D721Med (cell line): ENCODE measurements at places on chromosomes 1 and 21.
A peak's percentile ranks its signal among the peaks of the same experiment; 100 is the strongest.

DNA sequence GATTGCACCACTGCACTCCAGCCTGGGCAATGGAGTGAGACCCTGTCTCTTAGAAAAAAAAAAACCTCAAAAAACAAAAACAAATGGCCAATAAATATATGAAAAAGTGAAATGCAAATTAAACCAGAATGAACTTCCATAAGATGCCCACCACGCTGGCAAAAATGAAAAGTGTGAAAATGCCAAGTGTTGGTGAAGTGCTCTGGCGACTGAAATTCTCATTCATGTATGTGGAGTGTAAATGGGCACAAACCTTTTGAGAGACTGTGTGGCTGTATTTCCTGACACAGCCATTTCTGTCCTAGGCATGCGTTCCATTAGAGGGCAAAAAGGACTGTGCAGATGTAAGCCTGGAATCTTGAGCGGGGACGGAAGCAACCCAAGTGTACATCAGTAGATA is 18.3 kb downstream of the YBEY start:
- no peak for DNase-seq

DNA sequence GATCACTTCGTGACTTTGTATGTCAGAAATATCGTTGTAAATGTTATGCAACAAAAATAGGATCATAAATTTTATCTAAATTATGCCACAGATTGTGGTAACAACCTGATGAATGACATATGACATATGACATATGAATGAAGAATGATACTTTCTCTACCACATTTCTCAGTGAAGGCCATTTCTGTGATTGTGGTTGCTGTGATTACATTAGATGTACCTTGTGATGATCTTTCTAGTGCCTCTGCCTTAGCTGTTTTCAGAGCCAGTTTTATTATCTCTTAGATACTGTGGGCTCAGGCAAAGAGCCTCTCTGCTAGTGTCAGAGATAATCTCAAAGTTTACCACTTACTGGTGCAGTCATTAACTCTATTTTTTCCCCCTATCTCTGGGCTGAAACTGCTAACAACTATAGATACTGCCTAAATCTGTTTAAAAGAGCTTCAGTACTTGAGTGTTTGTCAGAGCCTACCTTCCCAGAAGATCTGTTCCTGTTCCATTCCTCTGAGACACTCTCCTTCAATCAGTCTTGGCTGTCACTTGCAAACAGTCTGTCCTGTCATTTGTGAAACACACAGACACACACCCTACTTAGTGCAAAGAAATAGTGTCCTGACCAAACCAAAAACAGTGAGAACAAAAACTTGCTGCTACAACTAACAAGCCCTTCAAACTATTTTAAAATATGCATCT is 55.5 kb downstream of the HMCN1 start:
- DNase-seq: no peak

GRCh38 chr1:79323239-79324025 is 316.9 kb upstream of the ADGRL4 start:
- DNase-seq: no peak

GRCh38 chr1:202860744-202861419 is 28.1 kb downstream of the RABIF start:
- no peak for DNase-seq

GRCh38 chr1:117017062-117017461 is 15.5 kb downstream of the CD101 start:
- no peak for DNase-seq

DNA sequence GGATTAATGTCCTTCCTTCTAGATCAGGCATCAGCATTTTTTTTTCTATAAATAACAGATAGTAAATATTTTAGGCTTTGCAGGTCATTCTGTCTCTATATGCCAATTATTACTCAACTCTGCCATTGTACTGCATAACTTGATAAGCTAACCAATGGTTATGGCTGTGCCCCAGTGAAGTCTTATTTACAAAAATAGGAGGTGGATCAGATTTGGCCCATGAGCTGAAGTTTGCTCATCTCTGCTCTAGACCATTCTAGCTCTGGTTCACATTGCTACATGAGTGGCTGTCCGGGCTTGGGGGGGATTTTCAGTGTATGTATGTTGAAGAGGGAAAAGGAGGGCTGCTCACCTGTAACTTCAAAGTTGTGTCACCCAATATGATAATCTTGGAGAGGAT is 10.1 kb downstream of the RAB7B start:
- DNase-seq: no peak

- no peak for DNase-seq
These were observed 258.8 kb upstream of the NCAM2 start for GRCh38 chr21:20739421-20739820.

- no peak for DNase-seq
These were observed 13.3 kb downstream of the FAM151A start for GRCh38 chr1:54610048-54610447.

- no peak for DNase-seq
These were observed 111.6 kb downstream of the SPSB1 start for GRCh38 chr1:9404117-9404914.

DNA sequence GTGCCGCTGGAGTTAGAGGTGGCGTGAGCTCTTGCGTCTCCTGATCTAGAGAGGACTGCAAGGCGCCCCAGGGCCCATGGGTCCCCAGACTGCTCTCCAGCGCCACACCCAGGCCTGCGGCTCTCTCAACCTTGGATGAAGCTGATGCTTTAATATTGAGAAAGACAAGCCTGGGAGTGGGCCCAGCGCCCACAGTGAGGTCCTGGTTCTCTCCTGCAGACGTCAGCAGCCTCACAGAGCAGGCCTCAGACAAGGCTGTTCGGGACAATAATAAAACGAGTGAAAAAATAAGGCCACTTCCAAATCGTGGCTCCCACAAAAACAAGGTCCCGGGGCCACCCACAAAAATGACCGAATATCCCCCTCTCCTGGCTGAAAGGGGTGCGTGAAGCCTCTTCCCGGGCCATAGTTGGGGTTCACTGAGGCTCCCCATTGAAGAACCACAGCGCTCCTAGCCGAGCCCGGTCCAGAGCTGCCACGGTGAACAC is 6.0 kb upstream of the DNMT3L start:
- no peak for DNase-seq

- DNase-seq: no peak
These were observed 80.8 kb upstream of the POU3F1 start for GRCh38 chr1:38127428-38127827.

DNA sequence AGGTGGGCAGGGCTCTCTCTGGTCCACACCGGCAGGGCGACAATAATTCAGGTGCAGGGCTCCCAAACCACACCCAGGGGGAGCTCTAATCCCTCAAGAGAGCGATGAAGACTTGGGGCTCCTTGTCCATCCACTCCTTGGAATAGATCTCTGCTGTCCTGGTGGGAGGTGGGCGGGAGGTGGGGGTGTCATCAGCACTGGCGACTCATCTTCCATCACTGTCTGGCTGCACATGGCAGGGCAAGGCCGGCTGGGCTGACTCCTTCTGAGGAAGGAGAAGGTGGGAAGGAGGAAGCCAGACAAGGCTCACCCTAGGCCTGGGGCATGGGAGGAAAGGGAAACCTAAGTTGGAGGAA is 29.3 kb downstream of the TNNT2 start:
- DNase-seq: peak; percentile 70

DNA sequence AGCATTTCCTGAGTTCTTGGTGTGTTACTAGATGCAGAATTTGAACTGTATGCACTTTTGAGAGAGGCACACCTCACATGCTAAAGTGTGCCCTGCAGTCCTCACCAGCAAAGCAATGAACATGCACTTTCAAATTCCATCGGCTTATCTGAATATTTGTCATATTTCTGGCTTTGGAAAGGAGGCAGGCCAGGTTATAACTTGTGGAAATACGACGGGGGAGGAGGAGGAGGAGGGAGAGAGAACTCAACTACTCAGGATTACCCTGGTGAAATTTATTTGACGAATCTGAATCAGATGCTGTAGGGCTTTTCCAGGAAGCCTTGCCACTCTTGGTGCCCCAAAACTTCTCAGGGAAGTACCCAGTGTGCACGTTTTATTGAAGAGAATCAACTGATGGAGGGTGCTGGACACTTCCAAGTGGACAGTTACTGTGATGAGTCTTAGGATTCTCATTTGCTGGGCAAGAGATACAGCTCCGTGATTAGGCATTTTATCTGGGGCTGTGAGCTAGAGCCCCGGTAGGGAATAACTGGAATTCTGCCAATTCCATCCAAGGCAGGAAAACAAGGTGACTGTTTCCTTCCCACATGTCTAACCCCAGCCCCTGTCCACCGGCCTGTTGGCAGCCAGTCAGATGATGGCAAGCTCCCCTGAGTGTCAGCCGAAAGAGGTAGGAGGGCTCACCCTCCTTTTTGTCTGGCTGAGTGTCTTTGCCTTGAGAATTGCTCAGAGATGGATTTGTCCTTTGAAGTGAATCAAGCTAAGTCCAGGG is 3.8 kb downstream of the PDPN start:
- no peak for DNase-seq

DNA sequence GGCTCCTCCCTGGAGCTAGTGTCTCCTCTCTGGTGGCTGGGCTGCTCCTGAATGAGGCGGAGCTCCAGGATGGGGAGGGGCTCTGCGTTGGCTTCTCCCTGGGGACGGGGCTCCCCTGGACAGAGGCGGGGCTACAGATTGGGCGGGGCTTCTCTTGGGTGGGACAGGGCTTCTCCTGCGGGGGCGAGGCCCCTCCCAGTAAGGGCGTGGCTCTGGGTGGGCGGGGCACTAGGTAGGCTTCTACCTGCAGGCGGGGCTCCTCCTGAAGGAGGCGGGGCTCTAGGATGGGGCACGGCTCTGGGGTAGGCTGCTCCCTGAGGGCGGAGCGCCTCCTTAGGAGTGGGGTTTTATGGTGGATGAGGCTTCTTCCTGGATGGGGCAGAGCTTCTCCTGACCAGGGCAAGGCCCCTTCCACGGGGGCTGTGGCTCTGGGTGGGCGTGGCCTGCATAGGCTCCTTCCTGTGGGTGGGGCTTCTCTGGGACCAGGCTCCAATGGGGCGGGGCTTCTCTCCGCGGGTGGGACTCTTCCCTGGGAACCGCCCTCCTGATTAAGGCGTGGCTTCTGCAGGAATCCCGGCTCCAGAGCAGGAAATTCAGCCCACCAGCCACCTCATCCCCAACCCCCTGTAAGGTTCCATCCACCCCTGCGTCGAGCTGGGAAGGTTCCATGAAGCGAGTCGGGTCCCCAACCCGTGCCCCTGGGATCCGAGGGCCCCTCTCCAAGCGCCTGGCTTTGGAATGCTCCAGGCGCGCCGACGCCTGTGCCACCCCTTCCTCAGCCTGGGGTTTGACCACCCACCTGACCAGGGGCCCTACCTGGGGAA is 22.7 kb upstream of the ARF1 start:
- DNase-seq: no peak

GRCh38 chr1:213533125-213533524 is 454.6 kb upstream of the PROX1 start:
- no peak for DNase-seq

DNA sequence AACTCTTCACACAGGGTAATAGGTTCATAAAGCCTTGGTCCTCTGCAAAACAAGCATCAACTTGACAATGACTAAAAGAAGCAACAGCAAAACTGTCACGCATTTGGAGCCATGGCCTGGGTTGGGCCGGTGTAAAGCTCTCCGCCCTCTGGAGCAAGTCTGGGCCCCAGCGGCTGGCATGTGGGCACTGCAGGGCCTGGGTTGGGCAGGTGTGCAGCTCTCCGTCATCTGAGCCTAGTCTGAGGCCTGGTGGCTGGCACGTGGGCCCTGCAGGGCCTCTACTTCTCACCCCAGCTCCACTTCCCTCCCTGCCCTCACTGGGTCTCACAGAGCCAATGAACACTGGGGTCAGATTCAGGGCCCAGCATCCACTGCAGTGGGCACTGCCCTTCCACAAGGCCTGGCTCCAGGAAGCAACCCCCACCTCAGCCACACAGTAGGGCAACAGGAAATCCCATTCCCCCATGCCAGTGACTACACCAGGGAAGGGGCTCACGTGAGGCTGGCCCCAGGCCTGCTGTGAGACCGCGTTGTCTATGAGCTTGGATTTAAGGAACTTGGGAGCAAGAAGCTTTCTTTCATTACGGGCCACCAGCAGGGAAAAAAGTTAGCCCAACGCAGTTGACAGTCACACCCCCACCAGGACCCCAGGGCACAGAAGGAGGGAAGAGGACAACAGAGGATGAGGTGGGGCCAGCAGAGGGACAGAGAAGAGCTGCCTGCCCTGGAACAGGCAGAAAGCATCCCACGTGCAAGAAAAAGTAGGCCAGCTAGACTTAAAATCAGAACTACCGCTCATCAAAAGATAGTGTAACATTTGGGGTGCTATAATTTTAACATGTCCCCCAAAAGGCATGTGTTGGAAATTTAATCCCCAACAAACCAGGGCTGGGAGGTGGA is 52.7 kb downstream of the NPHP4 start:
- DNase-seq: no peak

- no peak for DNase-seq
These were observed 37.1 kb downstream of the CCN1 start for GRCh38 chr1:85617633-85618100.

DNA sequence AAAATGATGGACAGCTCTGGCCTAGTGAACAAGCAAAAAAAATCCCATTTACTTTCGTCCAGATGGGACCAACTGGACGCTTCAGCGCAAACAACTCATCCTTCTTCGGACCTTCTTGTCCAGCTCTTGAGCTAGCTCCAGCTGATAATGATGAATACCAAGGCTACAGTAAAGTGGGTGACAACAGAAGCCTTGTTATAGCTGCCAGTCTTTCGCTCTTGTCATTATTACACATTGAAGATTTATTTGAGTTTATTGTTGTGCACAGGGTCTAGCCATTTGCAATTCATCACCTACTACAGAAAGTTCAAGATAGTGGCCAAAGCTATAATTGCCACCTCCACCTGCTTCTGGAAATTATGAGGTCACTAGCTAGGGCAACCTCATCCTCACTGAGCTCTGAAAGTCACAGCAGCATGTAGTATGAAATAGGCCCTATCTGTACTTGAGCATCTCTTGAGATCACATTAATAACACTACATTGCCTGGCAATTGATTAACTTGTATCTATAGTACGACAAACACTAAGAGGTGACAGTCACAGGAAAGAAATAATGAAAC is 76.9 kb downstream of the GPATCH2 start:
- no peak for DNase-seq

- no peak for DNase-seq
These were observed 2.5 kb downstream of the GGPS1 start for GRCh38 chr1:235330918-235331285.

DNA sequence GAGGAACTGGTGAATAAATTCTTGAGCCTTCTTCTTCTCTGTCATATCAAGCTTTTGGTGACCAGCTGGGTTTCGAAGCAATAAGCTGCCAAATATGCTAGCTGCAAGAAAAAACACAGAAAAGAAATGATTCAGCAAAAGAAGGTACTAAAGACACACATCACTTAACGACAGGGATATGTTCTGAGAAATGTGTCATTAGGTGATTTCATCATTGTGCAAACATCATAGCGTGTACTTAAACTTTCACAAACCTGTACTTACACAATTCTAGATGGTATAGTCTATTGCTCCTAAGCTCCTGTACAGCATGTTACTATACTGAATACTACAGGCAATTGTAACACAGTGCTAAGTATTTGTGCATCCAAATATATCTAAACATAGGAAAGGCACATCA is 2.9 kb upstream of the MTF1 start:
- no peak for DNase-seq

DNA sequence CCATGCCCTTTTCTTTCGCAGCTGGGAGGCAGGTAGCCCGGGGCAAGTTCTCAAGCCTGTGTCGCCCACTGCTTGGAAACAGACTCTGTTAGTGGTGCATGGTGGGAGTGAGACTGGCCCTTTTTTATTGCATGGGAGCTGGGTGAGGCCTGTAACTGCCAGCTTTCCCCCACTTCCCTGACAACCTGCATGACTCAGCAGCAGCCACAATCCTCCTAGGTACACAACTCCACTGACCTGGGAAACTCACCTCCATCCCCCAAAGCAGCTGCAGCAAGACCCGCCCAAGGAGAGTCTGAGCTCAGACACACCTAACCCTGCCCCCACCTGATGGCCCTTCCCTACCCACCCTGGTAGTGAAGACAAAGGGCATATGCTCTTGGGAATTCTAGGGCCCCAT is 25.8 kb downstream of the PIGP start:
- DNase-seq: no peak

GRCh38 chr1:156748670-156749418 is 2.6 kb downstream of the HDGF start:
- DNase-seq: peak; percentile 16
